ENCODE measurements at places on chromosomes 16 and 17.

DNA sequence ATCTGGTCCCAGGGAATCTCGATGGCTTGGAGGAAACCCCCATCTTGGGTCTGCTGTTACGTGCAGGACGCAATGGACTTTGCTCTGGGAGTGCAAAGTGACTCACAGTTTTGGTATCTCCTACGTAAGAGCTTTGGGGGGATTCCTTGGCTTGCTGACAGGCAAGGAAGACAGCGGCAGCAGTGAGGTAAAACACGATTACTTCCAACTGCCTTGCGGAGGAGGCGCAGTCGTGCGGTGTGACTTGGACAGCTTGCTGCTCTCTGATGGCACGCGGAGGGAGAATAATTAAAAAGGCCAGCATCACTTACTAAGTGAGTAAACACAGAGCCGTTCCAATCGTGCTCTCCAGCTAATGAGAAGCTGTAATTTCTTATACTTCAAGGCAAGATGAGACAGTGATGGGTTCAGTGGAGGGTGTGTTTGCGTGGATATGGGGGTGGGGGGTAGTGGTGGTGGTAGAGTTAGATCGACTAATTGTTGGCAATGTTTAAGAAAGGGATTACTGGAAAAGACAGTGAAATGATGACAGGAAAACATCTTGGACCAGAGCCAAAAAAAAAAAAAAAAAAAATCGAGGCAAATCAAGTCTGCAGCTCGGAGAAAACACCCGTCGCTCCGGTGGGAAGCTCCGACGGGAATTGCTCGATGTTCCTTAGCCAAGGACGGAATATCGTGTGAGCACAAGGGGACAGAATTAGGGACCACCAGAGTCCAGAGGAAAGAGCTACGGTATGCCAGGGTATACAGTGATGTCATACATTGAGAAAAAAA, 184.8 kb upstream of the ZFHX3 start:
- DNase-seq, result no peak

GRCh38 chr16:576823-577201, 7.0 kb downstream of the PIGQ start:
- DNase-seq, result peak; percentile 52

- no peak for DNase-seq
Measured at GRCh38 chr16:50932348-50932935, 190.6 kb downstream of the CYLD start.

DNA sequence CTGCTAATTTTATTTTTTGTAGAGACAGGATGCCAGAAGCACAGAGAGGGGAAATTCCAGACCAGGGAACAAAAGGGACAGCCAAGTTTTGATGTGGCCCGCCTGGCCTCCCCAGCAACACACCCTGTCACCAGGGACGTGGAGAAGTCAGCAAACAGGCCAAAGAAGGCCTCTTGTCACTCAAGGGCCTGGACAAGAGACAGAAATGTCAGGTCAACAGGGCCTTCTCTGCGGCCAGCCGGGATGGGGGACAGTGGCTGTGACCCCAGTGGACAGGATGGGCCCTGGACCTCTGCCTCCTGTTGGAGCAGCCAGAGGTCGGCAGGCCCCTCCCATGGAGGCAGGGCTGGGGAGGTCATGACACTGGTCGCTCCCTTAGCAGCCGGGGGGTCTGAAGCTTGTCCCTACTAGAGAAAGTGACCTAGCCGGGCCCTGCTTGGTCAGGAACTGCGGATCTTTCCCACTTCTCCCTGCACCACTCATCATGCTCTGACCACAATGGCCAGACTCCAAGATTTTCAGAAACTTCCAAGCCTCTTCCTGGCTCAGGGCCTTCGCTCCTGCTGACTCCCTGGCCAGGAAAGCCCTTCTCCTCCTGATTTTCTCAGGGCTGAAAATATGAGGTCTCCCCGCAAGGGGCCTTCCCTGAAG, 9.2 kb upstream of the TVP23A start:
- no peak for DNase-seq

GRCh38 chr17:3896108-3896967, 3.5 kb upstream of the CAMKK1 start:
- DNase-seq, result no peak

DNA sequence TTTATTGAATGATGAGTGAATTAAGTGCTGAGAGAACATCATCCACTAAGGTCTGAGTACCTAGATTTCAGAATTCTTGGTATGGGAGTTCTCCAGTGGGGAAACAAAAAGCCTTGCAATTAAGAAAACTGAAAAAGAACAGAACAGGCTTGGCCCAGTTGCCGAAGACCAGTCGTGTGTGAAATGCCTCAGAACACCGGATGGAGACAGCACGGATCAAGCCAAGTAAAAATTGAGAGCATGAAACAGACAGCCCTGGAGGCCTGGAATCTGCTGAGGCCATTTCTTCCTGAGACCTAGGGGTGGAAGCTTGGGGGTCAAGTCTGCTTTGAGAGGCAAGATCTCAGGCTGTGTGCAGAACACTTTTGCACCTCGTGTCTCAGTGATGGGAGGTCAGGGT, 43.3 kb downstream of the GRIN2A start:
- no peak for DNase-seq

GRCh38 chr16:11857161-11857560, 5.8 kb upstream of the RSL1D1 start:
- DNase-seq, result no peak

DNA sequence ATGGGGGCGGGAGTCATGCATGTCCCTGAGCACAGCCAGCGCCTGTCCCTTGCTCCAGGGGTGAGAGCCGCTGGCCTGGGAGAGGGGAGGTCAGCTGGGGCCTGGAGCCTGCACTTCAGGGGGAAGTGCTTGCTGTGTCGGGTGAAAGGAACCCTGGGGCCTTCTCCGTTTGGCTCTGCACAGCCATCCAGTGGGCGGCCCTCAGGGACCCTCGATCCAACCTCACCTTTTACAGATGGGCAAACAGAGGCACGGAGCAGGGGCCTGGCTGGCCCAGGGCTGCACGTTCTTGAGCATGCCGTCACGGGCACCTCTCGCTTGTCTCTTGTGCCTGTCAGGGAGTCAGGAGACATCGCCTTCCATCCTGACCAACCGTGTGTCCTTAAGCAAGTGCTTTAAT, 1.8 kb downstream of the SNX20 start:
- DNase-seq, result no peak

DNA sequence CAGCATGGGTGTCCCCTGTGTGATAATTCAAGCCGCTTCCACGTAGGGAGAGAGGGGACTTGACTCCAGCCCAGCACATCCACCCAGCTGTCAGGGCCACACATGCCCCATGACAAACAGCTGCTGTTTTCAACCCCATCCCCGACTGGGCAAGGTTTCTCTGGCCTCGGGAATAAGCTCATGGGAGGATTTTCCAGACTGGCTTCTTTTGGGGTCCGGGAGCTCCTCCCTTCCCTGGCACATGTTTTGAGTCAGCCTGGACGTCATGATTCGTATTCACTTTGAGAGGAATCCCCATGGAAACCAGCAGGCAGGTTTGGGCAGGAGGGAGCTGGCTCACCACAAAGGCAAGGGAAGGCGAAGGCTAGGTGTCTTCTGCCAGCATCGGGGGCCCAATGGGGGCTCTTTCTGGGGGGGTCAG, 156.4 kb downstream of the CMIP start:
- DNase-seq, result no peak

DNA sequence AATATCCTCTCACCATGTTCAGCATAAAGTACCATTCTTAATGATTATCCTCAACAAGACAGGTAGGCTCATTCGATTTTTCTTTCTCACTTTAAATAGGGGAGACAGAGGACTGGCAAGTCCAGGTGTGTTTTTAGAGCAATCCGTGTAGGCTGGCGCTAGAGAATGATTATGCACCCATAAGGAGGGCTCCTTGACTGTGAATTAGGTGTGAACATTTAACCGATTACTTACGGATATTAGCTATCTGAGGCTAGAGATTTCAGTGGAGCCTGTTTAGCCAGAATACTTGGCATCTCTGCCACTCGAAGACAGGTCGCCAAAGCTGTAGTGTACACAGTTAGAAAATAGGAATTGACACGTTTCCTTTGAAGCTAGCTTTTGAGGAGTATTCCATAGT, 1.9 kb downstream of the SEC14L1 start:
- DNase-seq, result no peak

DNA sequence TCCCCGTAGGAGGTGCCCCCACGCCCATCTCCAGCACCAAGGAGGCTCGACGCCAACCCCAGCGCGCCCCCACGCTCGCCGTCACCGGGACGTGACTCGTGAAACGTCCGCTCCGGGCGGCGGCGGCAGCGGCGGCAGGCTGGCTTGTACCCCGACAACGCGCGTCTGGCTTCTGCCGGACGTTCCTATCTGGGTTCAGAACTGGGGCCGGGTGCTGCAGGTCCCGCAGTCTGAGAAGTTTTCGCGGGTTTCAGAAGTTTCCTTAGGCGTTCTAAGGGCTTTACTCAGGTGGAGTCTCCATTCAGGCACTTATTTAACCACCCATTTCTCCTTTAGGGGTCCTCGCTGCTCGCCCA, 672 bp upstream of the ALKBH5 start:
- DNase-seq, result peak; percentile 91

- DNase-seq, result peak; percentile 97
Measured at GRCh38 chr17:50345432-50346312, at the start of gene XYLT2. XYLT2 (plus strand) TSS chr17:50346126; CDS start chr17:50346141, 15 bp downstream.

- DNase-seq, result no peak
Measured at GRCh38 chr17:31754239-31754945, 104.7 kb downstream of the COPRS start.

DNA sequence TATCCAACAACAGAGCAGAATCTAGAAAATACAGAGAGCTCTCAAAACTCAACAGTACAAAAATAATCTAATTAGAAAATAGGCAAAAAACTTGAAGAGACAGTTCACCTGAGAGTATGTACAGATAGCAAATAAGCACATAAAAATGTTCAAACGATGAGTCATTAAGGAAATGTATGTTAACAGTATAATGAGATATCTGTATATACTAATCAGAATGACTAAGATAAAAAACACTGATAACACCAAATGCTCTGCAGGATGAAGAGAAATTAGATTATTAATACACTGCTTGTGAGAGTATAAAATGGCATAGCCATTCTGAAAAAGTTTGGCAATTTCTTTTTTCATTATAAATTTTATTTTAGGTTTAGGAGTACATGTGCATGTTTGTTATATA, 1307.6 kb upstream of the GOT2 start:
- no peak for DNase-seq

- no peak for DNase-seq
Measured at GRCh38 chr17:72945473-72945872, 147.0 kb downstream of the SLC39A11 start.

GRCh38 chr17:67863624-67864247, 38.4 kb downstream of the BPTF start:
- no peak for DNase-seq

DNA sequence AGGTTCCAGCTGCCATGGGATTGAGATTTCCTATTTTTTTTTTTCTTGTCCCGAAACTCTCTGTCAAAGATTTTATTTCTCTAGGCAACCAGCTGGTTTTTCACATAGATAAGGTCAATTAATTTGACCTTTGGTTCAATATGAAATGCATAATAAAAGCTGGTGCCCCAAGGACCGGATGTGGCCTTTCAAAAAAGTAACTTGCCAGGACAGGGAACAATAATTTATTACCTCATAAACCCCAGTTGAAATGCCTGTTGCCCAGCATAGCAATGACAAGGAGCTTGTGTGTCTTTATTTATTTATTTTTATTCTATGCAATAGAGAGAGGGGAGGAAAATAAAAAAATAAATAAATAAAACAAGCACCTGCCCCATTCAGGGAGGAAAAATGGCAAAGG, 472.7 kb downstream of the KCNJ2 start:
- DNase-seq, result no peak

- DNase-seq, result peak; percentile 65
Measured at GRCh38 chr16:79047337-79047736, 553.2 kb downstream of the MAF start.

- DNase-seq, result no peak
Measured at GRCh38 chr16:57049678-57050077, 42.7 kb upstream of the CPNE2 start.

DNA sequence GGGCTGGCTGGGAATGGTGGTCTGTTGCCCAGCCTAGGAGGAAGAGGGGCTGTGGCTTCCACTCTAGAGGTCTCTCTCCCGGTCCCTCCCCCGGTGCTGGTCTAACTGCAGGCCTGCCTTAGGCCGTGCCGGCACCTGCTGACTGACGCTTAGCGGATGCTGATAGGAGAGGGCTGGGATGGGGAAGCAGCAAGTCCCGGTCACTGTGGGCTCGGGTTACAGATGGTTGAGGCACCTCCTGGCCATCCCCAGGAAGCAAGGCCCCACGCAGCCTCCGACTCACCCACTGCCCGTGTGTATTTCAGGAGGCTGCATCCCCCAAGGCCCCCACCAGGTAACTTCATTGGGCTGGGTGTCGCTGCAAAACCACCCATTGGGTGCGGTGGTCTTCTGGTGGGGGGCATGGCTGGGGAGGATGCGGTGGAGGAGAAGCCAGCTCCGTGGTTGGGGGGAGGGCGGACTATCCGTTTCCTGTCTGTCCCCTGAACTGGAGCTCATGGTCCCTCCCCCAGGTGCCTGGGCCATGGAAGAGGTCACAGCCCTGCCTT, 278.9 kb downstream of the SEC14L1 start:
- DNase-seq, result no peak

DNA sequence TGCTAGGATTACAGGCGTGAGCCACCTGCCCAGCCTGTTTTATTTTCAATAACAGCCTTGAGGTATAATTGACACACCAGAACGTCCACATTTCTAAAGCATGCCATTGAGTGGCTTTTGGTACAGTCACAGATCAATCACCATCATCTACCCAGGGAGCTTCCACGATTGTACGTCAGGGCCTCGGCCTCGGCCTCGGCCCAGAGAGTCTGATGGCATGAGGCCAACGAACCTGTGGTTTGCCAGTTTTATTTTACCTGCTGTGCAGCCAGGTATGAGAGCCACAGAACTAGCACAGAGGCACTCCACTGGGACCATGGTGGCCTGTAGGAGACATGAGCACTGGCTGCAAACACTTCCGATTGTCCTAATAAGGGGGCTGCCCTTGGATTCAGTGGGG, 8.3 kb downstream of the UBALD1 start:
- DNase-seq, result no peak

GRCh38 chr17:67824735-67825626, at the start of gene BPTF:
BPTF (plus strand) TSS chr17:67825503; CDS start chr17:67825725, 222 bp downstream.
- peak; percentile 98 for DNase-seq

DNA sequence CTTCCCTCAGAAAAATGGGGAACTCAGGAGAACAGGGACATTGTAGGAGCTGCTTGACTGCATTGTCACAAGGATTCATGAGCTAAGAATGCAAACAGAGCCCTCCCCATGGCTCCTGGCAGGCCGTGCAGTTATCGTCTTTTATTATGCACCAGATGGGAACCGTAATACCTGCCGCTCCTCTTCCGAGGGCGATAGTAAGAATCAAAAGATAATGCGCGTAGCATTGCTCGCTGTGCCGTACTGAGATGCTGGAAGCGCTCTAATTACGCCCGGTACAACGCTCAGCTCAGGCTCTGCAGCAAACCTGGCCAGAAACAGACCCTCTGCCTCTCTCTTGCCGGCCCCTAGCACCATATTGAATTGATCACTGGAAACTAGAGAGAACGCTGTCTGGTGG, 87.1 kb upstream of the PLCG2 start:
- DNase-seq, result no peak
